ENCODE measurements at places on chromosomes 5 and 9.

- DNase-seq, result peak; percentile 61
Observed at GRCh38 chr5:150489360-150490295, 18.3 kb upstream of the NDST1 start.

DNA sequence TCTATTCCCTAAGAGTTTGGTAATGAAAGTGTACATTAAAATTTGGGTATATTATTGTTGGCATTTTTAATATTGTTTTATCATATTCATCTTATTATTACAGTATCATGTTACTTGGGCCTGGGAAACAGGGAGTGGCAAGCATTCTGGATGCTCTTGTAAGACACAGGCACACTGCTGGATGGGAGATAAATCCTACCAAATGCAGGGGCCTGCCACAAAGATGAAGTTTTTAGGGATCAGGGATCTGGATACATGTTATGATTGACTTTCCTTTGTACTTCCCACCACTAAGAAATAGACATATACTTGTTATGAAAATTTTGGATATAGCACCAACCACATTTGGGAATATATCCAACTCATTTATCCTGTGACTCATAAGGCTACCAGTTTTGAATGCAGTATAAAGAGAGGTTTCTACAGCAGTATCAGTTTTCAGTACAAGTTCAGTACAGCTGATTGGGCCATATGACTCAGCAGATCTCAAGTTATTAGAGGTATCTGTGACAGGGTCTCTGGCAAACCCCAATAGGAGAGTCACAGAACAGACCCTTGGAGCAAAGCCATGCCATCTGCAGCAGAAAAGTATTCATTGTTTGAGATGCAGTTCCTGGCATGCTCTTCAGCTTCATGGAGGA is 360.1 kb downstream of the DMAC1 start:
- DNase-seq, result no peak

DNA sequence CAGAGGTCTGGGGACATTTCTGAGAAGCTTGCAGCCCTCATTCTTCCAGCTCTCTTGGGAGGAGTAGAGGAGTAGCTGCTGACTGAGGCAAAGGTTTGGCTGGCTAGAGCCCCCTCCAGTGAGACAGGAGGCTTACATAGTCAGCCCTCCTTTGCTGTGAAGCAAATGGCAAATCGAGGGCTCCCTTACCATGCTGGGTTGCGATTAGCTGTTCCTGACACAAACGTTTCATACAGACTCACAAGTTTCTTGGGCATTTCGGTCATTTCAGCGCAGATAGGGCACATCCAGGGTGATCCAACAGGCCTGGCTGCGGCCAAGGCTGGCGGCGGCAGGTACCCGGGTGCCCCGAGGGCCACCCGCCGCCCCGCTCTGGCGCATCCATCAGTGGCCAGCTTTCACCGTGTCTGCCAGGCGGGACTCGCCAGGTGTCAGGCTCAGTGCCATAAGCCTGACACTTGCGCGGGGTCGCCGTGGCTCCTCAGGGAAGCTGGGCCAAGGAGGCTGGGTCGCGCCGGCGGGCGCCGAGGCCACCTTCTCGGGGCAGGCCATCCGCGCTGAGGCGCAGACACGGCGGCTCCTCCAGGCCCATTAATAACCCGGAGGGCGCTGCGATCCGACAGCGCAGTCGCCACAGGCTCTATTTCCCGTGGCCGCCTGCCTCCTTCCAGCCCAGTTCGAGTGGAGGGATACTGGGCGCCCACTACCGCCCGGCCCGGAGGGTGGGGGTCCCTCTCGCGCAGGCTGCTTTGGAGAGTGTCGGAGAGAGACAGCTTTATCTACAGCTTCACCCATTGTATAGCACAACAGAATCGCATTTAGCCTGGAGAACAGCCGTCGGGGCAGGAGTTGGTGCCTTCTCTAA is 9.1 kb downstream of the PRDM6 start:
- no peak for DNase-seq

DNA sequence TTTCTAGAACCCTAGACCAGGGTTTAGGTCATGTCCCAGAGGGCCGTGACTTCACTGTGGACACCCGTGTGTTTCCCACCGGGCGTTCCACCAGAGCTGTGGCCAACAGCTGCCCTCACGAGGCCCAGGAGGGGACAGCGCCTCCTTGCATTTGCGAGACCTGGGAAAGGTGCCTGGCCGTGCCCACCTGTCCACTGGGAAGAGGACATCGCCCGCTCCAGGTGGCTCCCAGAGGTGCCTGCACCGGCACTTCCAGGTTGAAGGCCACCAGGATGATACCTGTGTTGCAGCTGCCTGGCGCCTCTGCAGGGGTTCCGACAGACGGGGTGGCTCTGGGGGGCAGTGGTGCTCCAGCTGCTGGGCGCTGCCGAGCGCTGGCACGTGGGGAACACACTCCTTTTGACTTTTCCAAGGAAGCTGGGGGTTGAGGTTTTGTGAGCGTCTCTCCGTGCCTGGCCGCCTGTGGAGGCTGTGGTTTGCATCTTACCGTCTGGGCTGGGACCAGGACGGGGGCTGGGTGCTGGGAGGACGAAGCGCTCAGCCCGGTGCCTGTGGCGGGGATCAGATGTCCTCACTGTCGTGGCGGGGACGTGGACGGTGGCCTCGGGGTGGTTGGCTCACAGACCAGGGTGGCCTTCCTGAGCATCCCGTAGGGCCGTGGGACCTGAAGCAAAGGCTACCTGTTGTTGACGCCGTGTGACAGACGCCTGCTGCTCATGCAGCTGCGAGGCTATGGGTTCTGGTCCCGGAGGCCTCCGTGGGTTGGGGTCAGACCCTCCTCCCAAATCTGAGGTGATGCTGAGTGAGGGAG is 19.2 kb downstream of the NKD2 start:
- DNase-seq, result no peak

GRCh38 chr5:141634720-141635119 is 1.9 kb downstream of the HDAC3 start:
- DNase-seq, result no peak

DNA sequence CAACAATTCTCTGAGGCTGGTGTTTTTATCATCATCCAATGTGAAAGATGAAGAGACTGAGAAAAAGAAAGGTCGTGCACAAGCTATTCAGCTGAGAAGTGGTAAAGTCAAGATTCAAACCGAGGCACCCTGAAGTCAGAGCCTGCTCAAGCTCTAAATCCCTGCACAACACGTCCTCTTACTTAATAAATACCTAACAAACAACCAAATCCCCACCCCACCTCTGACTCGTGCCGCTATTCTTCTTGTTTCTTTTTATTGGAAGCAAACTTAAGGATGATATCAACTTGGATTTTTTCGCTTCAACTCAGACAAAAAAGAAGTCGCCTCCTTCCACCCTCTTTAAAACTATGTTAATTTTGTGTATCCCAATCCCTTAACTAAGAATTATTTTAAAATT is 140.2 kb downstream of the CEP120 start:
- DNase-seq, result peak; percentile 18

DNA sequence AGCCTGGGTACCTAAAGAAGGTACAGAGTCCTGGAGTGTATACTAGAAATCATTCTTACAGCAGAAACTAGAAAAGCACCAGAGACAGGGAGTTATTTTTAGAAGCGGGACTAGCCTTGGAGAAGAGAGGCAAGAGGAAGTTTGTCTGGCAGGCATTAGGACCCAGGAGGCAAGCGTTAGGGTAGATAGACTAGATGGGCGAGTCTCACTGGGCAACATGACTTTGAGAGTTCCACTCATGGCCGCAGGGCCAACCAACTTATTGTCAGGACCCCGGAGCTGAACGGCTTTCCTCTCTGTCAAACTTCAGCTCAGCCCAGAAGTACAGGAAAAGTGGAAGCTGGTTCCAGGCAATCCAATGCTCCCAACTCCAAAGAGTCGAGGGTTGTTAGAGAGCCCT is 34.1 kb upstream of the NPR3 start:
- no peak for DNase-seq

DNA sequence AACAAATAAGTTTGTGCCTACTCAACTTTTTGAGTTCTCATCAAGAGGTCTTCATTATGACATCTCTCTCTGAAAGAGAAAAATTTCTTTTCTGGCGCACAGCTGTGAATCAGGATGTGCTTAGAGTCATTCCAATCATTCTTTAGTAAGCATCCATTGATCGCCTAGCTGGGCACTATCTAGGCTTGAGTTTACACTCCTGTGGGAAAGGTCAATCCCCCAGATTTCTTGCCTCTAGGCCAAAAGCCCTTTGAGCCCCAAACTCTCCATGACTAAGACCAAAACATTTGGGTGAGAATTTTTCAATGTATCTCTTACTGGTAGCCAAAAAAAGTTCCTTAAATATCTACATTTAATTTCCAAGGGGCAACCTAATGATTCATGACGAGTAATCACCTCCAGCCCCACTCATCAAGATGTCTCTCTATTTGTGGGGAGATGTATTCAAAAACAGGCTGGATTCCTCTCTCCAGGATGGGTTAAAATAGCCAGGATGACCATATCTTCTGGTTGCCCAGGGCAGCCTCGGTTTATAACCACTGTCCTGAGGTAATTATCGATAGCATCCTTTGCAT is 101.7 kb downstream of the GNA14 start:
- peak; percentile 3 for DNase-seq

DNA sequence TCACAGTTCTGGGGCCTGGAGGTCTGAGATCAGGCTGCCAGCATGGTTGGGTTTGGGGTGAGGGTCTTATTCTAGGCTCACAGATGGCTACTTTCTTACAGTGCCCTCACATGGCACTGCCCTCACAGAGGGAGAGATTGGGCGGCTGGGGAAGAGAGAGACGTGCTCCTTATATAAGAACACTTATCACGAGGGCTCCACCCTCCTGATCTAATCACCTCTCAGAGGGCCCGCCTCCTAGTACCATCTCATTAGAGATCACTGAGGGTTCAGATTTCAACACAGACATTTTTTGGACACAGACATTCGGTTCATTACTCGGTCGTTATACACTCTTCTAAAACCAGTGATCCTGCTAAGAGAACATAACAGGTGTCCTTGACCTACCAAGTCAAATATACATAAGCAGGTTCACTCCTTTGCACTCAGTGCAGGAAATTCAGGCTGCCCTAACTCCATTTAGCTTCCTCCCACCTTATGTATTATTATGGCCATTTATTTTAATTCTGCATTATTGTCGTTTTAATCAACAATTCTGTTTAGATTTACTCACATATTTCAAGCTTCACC is 121.7 kb downstream of the ICE1 start:
- DNase-seq, result no peak

GRCh38 chr5:81826128-81826527 is 75.2 kb upstream of the SSBP2 start:
- DNase-seq, result peak; percentile 74

DNA sequence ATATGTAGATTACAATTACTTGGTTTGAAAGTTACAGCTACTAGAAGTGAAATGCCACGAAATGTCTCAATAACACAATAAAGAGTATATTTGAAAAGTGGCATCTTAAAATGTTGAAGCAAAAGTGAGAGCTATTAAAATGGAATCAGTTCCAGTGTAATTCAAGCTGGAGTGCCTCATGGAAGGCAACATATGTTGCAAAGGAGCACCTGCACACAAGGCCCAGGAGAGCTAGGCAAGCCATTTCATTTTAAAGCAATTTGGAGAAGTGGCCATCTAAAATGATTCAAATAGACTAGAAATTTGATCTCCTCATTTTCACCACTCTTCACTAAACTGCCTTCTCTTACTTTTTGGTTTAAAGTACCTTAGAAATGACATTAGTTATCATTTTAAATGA is 167.8 kb downstream of the GABRB2 start:
- DNase-seq, result no peak

DNA sequence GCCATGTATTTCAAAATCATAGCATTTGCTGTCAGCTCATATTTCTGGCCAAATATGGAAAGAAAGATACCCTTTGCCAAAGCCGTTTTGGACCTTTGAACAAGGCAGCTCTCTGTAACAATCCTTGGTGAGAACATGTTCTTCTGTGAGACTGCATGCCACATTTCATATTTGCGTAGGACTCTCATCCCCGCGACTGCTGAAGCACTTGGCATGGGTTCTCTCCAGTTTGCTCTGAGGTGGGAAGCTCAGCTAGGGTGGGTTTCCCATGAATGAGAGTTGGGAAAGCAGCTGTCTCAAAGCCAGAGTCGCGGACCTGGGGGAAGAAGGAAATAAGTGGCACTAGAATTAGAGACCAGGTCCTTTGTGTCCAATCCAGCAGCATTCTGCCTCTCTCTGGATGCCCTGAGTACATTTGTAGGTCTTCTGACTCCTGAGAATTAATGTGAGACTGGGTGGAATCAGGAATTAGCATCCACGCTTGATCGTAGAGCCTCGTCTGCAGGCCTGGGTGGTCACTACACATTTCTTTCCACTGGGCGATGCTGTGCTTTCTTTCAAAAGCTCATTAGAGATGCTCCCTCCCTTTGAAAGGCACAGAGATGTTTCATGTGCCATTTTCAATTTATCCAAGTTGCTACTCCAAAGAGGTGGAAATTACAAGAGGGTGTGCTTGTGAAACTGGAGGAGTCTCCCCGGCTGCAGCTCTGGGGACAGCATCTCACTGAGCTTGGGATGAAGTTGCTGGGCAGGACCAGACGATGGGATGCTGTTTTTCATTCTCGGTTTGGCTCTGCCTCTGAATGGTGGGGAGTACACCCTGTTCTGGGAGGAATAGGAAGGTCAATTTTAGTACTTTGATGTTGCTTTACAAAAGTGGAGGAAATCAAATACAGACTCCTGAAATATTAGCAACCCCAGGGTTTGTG is 197.2 kb downstream of the GADD45G start:
- no peak for DNase-seq

GRCh38 chr5:160469156-160470144 is 47.8 kb downstream of the PTTG1 start:
- no peak for DNase-seq

- no peak for DNase-seq
Observed at GRCh38 chr9:135716045-135716444, 14.1 kb downstream of the KCNT1 start.

DNA sequence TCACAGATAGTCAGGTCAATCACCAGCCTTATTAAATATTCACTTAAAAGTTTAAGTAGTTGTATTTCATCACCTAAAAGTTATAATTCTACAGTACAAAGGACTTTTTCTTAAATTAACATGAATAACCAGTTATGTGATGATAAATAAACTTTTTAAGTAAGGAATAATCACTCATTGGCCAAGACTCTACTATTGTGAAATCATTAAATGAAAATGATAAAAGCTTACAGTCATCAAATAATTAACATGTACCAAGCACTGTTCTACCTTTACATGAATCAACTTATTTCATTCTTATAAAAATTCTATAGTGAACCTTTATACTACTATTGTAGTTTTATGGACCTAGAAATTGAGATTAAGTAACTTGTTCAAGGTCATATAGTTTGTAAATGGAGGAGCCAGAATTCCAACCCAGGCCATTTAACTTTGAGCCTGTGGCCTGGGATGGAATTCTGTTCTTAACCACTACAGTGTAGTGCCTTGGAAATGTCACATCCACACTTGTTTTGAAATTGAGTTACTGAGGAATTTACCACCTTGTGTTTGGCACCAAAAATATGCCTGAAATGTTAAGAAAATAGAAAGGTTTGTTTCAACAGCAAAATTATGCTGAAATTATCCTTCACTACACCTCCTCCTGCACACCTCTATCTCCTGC is 32.8 kb upstream of the MSANTD3 start:
- DNase-seq, result no peak

DNA sequence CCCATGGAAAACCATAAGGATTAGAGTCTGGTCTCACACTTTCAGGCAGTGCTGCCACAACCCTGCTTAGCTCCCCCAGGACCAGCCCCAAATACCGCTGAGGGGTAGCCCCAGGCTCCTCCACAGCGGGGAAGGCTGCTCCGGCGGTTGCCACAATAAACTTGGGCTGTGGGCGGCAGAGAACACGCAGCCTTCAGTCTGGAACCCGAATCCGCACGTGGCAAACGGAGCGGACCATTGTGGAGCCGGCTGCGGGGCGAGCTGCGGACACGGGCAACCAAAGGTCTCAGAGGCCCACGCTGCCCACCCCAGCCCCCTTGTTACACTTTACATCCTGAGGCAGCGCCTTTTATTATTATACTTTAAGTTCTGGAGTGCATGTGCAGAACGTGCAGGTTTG is 37.3 kb upstream of the C9orf72 start:
- DNase-seq, result no peak

- DNase-seq, result peak; percentile 86
Observed at GRCh38 chr5:33299621-33300208, 141.1 kb upstream of the TARS1 start.
